ENCODE measurements at places on chromosomes 1 and 21.

- no peak for DNase-seq
Measured at GRCh38 chr1:213388199-213388598, 337.2 kb downstream of the RPS6KC1 start.

DNA sequence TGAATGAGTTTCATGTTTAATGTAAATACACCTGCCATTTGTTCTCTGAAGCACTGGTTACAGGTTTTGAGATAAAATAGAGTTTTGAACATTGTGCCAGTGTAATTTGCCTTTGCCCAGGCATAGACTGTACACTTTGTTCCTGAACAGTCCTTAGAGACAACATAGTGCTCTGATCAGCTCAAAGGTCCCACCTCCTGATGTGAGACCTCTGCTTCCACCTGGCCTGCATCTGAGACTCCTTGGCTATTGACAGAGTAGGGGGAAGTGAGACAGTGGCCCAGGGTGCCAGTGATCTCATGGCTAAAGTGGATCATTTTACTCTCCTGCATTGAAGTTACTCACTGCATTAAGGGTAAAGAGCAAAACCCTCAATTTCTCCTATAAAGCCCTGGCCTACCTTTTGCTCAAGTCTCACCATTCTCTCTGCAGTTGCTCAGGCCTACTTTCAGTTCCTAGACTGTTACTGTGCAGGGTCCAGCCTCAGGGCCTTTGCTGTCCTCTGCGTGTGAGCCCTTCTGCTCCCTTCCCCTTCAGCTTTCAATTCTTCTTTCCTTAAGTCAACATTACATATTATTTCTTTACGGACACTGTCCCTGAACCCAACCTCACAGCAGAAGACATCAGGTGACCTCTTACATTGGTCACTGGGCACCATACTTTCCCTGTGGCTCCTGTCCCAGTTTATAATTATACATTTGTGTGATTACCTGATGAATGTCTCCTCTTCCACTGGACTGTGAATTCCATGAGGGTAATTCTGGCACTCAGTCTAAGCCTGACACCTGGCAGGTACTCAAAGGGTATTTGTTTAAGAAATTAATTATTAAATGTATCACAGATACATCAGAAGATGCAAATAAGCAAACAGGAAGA lies 142.9 kb downstream of the ROR1 start:
- no peak for DNase-seq

- no peak for DNase-seq
Measured at GRCh38 chr1:162857850-162858249, 3.1 kb downstream of the CCDC190 start.

DNA sequence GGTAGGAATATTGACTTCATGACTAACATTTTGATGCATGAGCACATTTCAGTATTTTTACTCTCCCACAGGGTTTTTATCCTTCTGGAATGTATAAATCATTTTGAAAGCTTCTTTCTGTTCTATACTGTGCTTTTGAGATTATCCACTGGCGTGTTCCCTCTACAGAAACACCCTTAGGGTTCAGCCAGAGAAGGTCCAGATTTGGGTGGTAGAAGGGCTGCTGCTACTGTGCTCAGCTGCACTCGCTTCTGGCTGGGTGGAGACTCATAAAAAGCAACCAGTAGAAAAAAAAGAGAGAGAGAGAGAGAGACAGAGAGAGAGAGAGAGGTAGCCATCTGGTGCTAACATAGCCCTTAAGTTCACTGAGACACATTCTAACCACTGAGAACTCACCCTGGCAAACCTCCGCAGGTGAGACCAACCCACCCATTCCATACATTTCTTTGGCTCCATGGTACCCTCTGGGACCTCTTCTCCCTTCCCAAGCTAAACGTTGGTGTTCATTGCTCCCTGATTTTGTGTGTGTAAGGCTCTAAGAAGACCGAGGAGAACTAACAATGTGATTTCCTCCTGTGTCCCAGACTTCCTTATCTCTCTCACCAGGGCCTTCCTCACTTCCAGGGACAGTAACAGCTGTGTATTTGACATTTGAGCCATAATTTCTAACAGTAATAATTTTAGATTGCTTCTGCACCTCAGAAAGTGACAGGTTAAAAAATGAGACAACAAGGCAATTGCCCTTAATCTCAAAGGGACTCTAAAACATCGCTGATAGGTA lies 7.2 kb downstream of the APCS start:
- no peak for DNase-seq

GRCh38 chr1:155277902-155278688 lies 832 bp downstream of the HCN3 start:
- DNase-seq = no peak

DNA sequence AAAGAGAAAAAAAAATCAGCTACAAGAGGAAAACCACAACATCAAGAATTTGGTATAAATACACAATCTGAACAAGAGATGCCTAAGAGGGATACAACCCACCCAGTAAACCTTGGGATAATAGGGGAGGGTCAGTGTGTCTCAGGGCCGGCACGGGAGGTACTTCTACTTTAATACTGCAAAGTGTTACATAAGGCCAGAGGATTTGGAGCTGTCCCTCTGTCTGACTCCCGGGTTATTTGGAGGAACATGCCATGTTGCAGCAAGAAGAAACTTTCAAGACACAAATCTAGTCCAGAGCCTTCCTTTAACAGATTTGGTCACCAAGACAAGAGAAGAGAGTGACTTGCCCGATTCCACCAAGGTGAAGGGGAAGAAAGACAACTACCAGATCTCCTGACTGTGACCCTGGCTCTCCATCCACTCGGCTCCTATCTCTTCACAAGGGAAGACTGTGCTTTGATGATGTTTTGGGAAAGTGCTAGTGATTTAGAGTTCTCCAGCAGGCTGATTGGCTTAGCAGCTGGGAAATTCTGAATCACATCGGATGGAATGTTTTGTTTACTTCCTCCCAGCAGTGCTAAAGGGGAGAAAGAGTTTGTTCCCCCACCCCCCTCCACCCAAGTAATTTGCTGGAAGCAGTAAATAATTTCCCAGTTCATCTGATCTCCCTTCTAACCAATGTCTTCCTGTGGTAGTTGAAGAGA lies 29.3 kb downstream of the SGIP1 start:
- no peak for DNase-seq

DNA sequence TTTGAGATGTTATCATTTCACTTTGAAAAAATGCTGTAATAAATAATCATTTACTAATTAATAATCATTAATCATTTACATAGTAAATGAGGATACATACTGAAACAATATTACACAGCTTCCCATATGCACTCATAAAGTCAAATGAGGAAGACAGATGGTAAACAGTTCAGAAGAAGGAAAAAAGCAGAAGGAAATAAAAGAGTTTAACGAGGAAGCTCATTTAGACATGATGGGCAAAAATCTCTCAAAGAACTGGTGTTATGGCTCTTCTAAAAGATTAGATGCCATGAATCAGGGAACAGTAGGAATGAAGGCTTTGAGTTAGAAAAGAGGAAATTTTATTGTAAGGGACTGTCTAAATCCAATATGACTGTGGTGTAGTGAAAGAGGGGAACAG lies 347.6 kb downstream of the PTPRC start:
- DNase-seq = no peak

DNA sequence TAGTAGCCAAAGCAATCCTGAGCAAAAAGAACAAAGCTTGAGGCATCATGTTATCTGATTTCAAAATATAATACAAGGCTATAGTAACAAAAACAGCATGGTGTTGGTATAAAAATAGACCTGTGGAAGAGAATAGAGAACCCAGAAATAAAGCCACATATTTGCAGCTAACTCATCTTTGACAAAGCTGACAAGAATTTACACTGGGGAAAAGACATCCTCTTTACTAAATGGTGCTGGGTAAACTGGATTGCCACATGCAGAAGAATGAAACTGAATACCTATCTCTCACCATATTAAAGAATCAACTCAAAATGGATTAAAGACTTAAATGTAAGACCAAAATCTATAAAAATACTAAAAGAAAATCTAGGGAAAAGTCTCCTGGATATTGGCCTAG lies 59.5 kb upstream of the CD55 start:
- no peak for DNase-seq

- no peak for DNase-seq
Measured at GRCh38 chr1:243957141-243957540, 93.9 kb upstream of the ZBTB18 start.

GRCh38 chr1:184163674-184164465 lies 112.3 kb downstream of the TSEN15 start:
- no peak for DNase-seq

DNA sequence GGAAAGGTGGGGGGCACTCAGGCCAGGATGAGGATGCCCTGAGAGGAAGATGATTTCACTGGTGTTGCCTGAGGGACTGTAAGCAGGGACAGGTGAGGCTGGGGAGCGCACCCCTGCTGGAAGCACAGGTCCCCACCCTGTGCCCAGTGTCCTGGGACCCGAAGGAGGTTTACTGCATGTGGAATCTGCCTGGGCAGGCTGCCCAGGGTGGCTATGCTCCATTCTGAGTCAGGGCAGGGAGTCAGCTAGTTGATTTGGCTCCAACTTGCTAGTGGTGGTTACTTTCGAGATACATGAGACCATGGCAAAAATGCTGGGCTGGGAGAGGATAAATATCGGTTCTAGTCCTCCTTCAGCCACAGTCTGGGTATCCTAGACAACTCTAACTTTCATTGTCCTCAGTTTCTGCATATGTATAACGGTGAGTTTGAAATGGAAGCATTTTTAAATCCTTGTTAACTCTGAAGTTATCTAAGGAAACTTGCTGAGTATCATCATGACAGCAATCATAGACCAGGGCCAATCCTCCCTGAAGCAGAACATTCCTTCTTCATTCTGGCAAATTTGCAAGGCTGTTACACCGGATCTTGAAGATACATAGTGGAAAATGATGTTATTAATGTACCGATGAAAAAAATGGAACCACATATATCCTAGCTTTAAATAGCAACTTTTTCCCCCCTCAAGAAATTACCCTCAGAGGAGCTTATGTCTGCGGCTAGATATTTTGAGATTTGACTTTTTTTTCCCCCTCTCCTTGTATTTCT lies 7.7 kb downstream of the TLR5 start:
- DNase-seq = no peak

- DNase-seq = no peak
Measured at GRCh38 chr21:29775462-29775861, 164.3 kb downstream of the GRIK1 start.

DNA sequence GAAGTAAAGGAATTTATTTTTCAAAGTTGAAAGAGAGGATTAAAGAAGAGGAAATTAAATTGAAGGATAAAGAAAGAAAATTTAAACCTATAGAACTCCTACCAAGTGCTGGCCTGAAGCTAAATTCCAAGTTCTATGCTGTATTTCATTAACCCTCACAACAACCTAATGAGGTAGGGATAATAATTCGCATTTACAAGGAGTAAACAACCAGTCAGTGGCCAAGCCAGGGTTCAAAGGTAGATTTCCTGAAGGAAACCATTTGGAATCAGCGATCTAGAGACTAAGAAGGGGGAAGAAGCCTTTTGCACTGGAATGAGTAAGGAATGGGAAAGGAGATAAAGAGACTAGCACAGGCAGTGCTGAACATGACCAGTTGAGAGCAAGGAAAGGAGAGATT lies 265.8 kb upstream of the ST6GALNAC5 start:
- no peak for DNase-seq

DNA sequence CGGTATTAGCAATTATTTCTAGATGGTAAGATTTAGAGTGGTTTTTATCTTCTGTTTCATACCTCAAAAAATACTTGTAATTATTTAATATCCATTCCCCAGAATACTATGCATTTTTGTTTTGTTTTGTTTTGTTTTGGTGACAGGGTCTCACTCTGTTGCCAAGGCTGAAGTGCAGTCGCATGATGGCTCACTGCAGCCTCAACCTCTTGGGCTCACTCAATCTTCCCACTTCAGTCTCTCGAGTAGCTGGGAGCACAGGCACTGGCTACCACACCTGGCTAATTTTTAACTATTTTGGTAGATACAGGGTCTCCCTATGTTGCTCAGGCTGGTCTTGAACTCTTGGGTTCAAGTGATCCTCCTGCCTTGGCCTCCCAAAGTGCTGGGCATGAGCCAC lies 252.7 kb downstream of the AKT3 start:
- DNase-seq = no peak

DNA sequence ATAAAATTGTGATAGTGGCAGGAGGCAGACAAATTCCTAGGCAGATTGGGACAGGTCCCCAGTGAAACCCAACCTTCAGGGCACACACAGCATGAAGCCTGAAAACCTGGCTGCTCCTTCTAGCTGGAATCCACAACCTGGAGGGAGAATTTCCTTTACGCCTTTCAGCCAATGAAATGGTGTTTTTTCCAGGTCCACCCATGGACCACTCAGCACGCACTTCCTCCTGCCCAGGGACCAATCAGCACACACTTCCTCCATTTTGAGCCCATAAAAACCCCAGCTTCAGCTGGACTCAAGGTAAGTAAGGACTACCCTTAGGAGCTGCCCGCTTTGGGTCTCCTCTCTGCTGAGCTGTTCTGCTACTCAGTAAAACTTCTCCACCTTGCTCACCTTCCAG lies 120.1 kb downstream of the AKT3 start:
- no peak for DNase-seq

- DNase-seq = no peak
Measured at GRCh38 chr1:219405531-219406331, 207.2 kb downstream of the ZC3H11B start.

DNA sequence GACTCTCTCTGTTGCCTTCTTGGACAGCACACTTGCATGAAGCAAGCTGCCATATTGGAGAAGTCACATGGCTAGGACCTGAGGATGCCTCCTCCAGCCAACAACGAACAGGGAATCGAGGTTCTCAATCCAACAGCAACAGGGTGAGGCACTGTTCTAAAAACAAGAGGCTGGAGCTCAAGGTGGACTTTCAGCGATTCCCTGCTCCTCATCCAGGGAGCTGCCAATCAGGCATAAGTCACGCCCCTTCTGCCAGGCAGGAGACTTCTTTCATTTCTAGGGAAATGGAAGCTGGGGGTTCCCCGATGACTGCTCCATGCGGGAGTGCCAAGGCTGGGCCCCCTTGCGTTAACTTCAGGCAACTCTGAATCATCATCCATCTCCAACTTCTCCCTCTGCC lies 22.7 kb upstream of the IFNAR1 start:
- DNase-seq = no peak

GRCh38 chr1:83103341-83103740 lies 895.6 kb downstream of the TTLL7 start:
- DNase-seq = no peak

GRCh38 chr1:16409536-16410152 lies 27.6 kb downstream of the SPATA21 start:
- no peak for DNase-seq

DNA sequence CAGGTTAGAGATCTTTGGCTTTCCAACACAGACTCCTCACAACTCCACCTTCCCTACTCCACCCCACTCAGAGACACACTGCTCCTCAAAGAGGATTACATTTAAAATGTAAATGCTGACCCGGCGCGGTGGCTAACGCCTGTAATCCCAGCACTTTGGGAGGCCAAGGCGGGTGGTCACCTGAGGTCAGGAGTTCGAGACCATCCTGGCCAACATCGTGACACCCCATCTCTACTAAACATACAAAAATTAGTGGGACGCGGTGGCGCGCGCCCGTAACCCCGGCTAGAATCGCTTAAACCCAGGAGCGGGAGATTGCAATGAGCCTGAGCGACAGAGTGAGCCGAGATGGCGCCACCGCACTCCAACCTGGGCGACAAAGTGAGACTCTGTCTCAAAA lies 1.8 kb upstream of the ANP32E start:
- no peak for DNase-seq
